ENCODE measurements at places on chromosomes 16 and 17.

GRCh38 chr17:50161911-50162288, 3.9 kb upstream of the SGCA start:
- DNase-seq, result no peak

- no peak for DNase-seq
Observed at GRCh38 chr16:64392456-64392855, 729.4 kb downstream of the CDH11 start.

- DNase-seq, result no peak
Observed at GRCh38 chr17:34401165-34401564, 38.1 kb upstream of the CCL1 start.

GRCh38 chr16:893360-893759, 77.4 kb downstream of the LMF1 start:
- DNase-seq, result no peak

DNA sequence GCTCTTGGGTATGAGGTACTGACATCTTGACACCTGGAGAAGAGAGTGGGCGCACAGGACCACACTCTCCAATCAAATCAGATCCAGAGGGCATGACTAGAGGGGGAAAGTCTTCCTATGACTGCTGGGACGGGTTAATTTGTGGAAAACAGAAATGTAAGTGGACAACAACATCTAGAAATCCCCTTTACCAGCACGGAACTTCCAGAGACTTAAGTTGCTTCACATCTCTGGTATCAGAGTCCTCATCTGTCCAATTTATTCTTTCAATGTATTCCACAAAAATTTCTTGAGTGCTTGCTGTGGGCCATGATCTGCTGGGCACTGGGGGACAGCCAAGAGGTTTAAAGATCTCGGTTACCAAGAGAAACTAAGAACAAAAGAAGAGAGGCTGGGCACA, 159.2 kb downstream of the COPRS start:
- DNase-seq, result no peak

DNA sequence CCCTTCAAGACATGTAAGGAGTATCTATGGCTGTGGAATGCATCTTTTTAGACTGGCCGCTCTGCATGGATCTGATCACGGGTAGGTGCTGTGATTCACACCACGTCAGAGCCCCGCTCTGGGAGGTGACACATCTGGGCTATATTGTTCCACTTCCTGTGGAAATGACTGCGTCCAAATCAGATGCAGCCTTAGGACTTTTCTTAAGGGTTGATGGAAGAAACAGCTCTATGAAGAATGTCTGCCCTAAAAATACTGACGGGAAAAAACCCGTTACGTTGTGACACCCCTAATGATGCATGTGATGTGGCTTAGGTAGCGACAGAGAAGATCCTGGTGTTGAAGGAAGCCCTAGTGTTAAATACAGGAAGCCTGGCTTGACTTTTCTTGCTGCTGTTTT, 12.2 kb downstream of the BANP start:
- peak; percentile 87 for DNase-seq

GRCh38 chr16:56211435-56211981, 20.2 kb downstream of the GNAO1 start:
- DNase-seq, result peak; percentile 38

GRCh38 chr16:68480084-68480995, 32.0 kb upstream of the SMPD3 start:
- DNase-seq, result no peak

- no peak for DNase-seq
Observed at GRCh38 chr16:56985962-56986360, 3.4 kb upstream of the NLRC5 start.

- DNase-seq, result no peak
Observed at GRCh38 chr17:7496470-7497183, 12.5 kb downstream of the POLR2A start.

GRCh38 chr16:27860091-27860490, 203.4 kb downstream of the GSG1L start:
- no peak for DNase-seq

Data from CD14-positive monocyte (primary cell).